ENCODE measurements at places on chromosomes 7 and 10. TPM values are rescaled to one million over a fixed set of nuclear protein-coding genes. Genes with fewer than 3 reads are reported as not detected.

FAM25C gene
- total RNA-seq: not detected

EFCAB10 gene
- total RNA-seq: 0.72 TPM

LRRC4 gene
- total RNA-seq: not detected

C10orf53 gene
- total RNA-seq: not detected

COMTD1 gene
- total RNA-seq: 33.8 TPM

DNTT gene
- total RNA-seq: 0.13 TPM

ZCWPW1 gene
- 12.0 TPM for total RNA-seq

TNS3 gene
- 0.58 TPM for total RNA-seq

LIPM gene
- total RNA-seq: not detected

CREB3L2 gene
- 21.1 TPM for total RNA-seq

- no peak for DNase-seq
Observed at GRCh38 chr7:25876092-25876491, 275.9 kb upstream of the NFE2L3 start.

GRCh38 chr10:16986082-16986405, 143.6 kb downstream of the CUBN start:
- DNase-seq: no peak

- no peak for DNase-seq
Observed at GRCh38 chr10:80497187-80498077, 40.3 kb upstream of the SH2D4B start.

- DNase-seq: no peak
Observed at GRCh38 chr7:139591550-139592195, 68.2 kb downstream of the CLEC2L start.

DNA sequence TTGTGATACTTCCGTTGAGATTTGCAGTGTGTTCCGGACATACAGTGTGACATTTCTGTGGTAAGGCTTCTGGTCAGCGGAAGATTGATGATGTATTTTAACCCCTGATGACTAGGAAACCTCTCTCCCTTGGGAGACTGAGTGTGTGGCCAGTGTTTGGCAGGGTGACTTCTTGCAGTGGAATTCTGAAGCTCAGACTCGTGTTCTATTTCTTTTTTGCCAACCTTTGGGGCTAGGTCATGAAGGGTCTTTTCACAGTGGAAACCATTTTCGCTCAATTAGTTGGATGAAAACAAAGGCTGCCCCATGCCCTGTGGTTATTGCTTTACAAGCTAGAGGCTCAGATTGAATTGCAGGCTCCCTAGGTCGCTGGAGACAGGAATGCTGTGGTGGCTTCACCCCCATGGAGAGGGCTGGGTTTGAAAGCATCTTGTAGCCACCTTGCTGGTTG, 288.9 kb downstream of the BBS9 start:
- DNase-seq: no peak

DNA sequence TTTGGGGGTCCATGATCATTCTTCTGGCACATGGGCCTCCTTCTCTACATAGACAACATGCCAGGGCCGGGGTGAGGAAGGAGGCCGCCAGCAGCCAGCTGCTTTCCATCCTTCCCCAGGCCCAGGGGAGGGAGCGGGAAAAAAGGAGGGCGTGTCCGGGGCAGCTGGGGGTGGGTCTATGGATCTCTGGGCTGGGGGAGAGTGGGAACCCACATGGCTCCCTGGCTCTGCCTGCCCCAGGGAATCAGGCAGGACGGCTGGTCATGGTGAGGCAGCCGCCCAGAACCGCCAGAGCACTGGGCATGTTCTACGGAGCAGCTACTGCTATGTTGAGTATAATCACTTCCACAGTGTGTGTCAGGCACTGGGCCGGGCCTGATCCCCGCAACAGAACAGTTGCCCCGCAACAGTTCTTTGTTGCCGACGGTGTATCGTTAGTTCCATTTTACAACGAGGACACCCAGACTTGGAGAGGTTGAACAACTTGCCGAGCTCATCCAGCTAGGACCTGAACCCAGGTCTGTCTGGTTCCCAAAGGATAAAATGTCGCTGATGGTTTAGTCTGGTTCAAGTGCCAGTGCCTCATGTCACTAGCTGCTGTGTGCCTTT, 6.4 kb upstream of the IRF5 start:
- DNase-seq: no peak

GRCh38 chr7:150740053-150740452, 2.8 kb downstream of the GIMAP5 start:
- DNase-seq: no peak

- DNase-seq: no peak
Observed at GRCh38 chr7:88092676-88092999, 127.2 kb downstream of the SRI start.

GRCh38 chr7:105245398-105246114, 143.2 kb downstream of the SRPK2 start:
- DNase-seq: no peak

GRCh38 chr10:7412237-7412927, 1.5 kb upstream of the SFMBT2 start:
- DNase-seq: no peak

GRCh38 chr10:79029478-79030390, 39.0 kb upstream of the ZMIZ1 start:
- DNase-seq: no peak

DNA sequence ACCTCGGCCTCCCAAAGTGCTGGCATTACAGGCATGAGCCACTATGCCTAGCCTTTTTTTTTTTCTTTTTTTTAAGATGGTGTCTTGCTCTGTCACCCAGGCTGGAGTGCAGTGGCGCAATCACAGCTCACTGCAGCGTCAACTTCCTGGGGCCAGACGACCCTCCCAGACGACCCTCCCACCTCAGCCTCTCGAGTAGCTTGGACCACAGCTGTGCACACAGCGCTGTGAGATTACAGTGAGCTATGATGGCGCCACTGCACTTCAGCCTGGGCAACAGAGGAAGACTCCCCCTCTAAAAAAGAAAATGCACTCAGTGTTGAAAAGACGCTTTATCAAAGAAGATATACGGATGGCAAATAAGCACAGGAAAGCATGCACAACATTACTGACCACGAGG, 16.5 kb upstream of the WIPI2 start:
- no peak for DNase-seq

- DNase-seq: no peak
Observed at GRCh38 chr10:33388382-33388781, 53.9 kb upstream of the NRP1 start.

GRCh38 chr10:19209319-19209718, 160.7 kb downstream of the MALRD1 start:
- DNase-seq: no peak

- no peak for DNase-seq
Observed at GRCh38 chr7:108611268-108611667, 41.6 kb downstream of the DNAJB9 start.

DNA sequence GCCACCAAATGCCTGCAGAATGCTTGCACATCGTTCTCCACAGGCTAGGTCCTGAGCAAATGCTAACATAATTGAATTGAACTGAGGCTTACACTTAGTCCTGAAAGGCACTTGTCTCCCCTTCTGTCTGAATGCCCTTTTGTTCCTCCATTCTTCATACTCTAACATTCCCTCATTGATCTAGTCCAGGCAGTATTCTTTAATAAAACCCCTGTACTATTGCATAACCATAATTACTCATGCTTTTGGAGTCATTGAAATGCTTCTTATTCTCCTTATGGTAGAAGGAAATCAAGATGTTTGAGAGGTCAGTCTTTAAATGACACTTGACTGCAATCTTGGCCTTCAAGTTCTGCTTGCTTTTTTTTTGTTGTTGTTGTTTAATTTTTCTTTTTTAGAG, 7.1 kb downstream of the PI4K2A start:
- DNase-seq: no peak

- DNase-seq: no peak
Observed at GRCh38 chr7:25392588-25393338, 164.5 kb upstream of the NPVF start.

GRCh38 chr10:102763037-102763607, 19.4 kb downstream of the WBP1L start:
- no peak for DNase-seq
